ENCODE measurements at places on chromosomes 5 and 9. TPM values are rescaled to one million over a fixed set of nuclear protein-coding genes. Genes with fewer than 3 reads are reported as not detected.
A peak's percentile ranks its signal among the peaks of the same experiment; 100 is the strongest.

DNA sequence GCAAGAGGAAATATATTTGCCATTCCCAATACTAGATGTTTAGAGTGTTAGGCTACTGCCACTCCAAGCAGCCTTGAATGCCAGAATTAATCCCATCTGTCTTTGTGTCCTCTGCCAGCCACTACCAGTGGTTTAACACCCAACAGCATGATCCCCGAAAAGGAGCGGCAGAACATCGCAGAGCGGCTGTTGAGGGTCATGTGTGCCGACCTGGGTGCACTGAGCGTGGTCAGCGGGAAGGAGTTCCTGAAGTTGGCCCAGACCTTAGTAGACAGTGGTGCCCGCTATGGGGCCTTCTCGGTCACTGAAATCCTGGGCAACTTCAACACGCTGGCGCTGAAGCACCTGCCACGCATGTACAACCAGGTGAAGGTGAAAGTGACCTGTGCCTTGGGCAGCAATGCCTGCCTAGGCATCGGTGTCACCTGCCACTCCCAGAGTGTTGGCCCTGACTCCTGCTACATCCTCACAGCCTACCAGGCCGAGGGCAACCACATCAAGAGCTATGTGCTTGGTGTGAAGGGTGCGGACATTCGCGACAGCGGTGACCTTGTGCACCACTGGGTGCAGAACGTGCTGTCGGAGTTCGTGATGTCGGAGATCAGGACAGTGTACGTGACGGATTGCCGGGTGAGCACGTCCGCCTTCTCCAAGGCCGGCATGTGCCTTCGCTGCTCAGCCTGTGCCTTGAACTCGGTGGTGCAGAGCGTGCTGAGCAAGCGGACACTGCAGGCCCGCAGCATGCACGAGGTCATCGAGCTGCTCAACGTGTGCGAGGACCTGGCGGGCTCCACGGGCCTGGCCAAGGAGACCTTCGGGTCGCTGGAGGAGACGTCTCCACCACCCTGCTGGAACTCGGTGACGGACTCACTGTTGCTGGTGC, 29.3 kb downstream of the AMBP start:
- no peak for DNase-seq

- DNase-seq: no peak
Measured at GRCh38 chr5:71734141-71734540, 15.1 kb downstream of the CARTPT start.

The PRRT1B gene
- not detected for total RNA-seq

DNA sequence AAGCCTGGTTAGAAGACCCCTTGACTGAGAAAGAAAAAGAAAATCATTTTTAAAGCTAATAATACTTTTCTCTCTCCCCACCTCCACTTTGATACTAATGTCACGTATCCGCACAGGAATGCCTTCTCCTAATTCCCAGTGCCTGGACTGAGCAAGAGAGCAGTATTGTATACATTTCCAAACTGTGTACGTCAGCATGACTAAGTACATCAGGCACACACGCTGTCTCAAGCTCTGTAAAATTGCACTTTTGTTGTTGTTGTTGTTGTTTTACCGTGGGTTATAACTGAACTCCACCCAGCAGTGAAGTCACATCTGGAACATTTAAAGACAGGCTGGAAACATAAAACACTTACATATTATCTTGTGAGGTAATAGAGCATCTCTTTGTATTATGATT, 407.6 kb downstream of the DNAH5 start:
- no peak for DNase-seq

The NRG2 gene
- total RNA-seq: 1.0 TPM

DNA sequence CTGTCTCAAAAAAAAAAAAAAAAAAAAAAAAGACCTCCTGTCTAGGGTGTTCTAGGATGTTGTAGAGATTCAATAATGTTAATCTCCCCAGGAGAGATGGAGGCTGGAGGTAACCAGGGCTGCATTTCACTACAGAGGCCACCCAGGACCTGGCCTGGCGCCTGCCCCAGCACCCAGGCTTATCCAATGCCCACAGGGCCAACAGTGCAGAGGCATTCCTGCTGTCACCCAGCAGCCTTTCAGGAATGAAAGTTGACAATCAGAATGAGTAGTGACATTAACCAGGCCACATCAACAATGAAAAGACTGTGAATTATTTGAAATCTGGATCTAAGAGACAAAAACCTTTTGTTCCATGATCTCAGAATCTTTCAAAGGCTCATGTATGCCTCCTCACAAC, 36.2 kb upstream of the GABRP start:
- DNase-seq: peak; percentile 73

- DNase-seq: no peak
Measured at GRCh38 chr5:142749321-142749720, 20.9 kb upstream of the ARHGAP26 start.

DNA sequence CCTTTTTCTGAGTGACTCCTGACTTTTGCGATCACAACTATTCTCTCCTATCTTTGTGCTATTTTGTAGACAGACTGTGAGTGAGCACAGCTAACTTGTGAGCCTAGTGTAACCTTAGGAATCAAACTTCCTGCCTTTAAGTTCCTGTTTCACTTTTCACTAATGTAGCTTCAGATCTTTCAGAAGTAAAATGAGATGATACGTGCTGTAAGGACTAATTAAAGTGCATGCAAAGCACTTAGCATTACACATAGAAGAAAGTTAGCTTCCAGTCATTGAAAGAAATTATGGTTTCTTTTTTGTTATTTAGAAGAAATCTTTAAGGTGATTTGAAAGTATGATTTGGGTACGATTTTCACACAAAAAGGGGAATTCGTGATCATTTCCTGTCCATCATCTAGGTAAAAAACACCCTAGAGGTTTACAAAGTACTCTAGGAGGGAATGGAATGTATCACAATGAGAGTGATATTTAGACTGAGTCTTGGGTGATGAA, 122.7 kb downstream of the ST8SIA4 start:
- DNase-seq: no peak

DNA sequence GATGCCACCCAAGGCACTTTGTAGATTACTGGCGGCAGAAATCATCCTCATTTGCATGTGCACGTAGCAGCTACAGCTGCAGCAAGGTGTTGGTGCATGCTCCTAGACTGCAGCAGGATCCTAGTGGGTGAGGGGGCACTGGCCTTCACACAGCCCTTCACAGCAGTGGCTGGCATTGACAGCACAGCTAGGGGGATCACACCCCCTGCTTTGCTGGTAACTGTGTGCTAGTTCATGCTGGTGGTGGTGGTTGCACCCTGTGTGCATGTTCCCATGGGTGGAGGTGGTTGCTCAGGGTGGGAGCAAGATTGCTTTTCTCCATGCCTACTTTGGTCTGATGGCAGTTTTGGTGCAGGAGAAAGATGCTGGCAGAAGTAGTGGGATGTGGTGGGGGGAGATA, 1695.1 kb upstream of the CDH6 start:
- DNase-seq: no peak

GRCh38 chr5:176365351-176366231, at the start of gene ARL10:
ARL10 (plus strand) TSS chr5:176365487; CDS start chr5:176365564, 77 bp downstream.
- peak; percentile 41 for DNase-seq

DNA sequence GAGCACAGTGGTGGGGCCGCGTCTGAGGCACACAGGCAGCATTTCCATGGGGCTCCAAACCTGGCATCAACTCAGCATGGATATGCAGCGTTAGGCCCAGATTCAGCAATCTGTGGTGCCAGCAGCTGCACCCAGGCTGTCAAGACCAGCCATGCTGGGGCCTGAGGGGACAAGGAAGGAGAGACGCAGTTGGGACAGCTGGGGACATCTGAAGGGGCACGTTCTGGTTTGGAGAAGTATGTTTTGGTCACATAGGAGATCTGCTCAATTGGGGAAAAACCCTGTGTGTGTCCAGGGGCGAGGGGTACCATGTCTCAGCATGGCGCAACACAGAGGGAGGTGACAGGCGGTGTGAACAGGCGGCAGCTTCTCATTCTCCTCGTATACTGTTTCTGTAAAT, 66.6 kb upstream of the ECM2 start:
- no peak for DNase-seq

DNA sequence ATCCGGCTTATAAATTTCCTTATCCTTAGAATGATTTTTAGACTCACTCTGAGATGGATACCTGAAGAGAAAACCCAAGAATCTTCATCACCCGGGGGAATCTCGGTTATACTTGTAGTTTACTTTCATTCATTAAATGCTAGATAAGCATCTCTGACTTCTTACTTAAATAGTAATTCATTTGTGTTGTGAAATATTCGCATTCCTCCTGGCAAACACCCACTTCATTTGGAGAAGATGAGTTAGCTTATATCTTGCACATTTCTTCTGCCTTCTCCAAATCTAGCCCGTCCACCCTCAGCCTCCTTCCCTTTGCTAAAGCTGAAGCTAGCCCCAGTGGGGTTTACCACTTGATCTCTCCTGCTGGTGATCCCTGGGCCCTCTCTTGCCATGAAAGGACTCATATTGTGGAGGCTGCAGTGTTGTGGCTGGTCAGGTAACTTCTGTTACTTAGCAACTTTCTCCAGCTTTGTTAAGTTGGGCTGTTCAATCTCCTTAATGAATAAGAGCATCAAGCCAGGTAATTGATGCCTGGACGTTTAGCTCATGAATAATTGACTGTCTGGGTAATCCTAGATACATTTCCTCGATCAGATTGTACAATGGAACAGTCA, 11.3 kb upstream of the POU4F3 start:
- no peak for DNase-seq

DNA sequence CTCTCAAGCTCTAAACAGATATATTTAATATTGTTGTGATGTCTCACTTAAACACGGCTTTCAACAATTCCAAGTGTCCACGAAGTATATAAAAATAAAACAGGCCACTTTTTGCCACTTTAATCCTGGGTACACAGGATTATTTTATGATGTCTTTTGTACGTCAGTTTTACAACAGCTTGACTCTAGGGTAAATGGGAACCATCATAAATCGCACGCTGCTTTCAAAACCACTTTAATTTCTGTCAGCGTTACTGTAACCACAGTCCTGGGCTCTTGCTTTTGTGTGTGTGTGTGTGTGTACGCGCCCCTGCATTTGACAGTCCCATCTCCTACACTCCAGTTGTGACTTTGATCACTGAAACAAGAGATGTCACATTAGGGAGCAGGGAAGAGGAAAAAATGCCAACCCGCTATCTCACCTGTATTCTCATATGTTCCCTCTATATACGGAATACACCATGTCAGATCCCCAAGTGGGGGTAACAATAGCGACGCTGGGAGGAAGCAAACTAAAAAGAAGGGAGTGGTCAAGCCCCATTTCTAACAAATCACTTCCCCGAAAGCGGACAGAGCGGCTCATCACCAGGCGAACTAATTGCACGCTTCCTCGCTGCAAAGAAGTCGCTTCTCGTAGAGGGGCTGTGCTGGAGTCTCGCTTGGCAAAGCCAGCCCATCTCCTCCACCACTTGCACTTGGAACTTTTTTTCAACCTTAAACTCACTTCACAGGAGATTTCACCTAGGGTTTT, 1.2 kb downstream of the BNC2 start:
- DNase-seq: no peak

The SHC3 gene
- total RNA-seq: 0.28 TPM

DNA sequence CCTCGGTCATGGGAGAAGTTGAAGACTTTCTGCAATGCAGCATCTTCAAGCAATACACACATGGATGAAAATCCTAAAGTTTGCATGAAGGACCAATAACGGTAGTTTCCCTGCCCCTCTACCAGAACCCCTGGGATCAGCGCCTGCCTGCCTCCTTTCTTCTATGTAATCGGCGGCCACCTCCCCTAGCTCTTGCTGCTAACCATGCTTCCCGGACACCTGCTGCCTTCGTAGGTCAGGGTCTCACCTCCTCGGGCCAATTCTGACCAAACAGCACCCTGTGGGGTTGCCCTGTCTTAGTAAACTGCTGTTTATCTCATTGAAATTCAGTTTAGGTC, 388 bp upstream of the MED10 start:
- no peak for DNase-seq

DNA sequence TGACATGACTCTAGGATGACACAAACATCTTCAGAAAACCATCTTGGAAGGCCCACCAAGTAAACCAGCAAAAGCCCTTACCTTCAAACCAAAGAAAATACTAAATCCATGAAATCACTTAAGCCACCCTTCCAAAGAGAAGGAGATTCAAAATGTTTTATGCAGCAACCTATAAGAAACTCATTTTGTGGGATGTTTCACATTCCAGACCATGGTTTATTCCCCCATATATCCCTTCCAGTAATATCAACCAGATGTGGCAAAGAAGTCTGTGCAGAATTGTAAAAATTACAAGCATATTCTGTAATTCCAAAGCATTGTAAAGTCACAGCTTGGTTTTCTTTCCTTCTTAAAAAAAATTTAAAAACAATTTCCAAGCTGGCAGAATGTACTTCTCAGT, 117.4 kb downstream of the SLIT3 start:
- no peak for DNase-seq

Measured in heart right ventricle (tissue), 16 donors.